Inflammatory macrophage treated with lipopolysaccharide for 1 hour (primary cell): ENCODE measurements at places on chromosomes 12 and 14.

- no peak for DNase-seq
Observed at GRCh38 chr14:75877292-75877691, 104.5 kb downstream of the TGFB3 start.

DNA sequence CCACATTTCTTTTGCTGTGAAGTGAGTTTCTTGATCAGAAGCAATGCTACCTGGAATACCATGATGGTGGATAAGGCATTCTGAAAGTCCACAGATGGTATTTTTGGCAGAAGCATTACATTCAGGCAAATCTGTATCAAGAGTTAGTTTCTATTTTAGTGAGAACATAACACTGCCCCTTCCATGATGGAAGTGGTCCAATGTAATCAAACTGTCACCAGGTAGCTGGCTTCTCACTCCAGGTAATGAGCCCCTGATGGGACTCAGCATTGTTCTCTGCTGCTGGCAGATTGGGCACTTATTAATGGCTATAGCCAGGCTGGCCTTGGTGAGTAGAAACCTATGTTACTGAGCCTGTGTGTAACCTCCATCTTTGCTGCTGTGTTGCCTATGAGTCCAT lies 80.7 kb downstream of the KCNA5 start:
- DNase-seq, result no peak

DNA sequence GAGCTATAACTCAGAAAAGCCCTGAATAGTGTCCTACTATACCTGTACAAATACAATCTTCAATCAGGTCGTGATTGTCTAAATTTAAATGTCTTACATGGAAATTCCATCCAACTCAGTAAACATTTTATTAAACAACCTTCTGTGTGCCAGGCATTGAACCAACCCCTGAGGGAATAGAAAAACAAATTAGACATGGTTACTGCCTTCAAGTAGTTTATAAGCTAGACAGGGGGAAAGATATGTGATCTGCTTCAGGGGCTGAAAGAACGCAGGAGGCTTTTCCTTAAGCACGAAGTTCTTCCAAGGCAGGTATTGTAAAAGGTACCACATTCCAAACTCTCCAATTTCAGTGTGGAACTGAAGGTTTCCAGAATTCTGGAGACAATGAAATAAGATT lies 39.7 kb upstream of the STAB2 start:
- no peak for DNase-seq

DNA sequence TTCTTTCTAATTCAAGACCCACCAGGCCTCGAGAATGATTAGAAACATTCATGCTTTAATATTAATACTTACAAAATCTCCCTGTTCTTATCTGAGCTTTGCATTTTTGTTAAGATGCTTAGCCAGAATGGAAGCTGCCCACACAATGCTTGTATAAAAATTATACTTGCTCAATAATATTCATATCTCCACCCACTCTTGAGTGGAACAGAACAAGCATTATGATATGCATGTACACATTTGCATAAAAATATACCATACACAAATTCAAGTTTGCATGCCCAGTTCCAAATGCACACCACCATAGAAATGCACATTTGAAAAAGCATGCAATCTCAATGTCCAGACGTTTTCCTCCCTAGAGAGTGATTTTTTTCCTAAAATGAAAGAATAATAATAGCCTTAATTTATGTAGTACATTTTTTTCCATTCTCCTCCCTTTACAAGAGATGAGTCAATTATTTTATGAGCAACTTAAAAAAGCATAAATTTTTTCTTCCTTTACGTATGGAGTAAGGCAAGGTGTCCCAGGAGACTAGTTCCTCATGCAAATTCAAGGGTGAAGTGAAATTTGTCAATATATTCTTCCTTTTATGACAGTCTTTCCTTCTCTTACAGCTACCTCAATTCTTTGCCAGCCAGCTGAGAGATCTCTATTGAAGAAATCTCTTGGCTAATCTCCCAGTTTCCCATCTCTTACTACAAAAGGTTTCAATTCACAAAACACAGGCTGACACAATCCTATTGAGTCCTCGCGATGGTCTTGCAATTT lies 313.1 kb upstream of the GARIN6 start:
- DNase-seq, result no peak

- no peak for DNase-seq
Observed at GRCh38 chr12:93507165-93507564, 39.9 kb downstream of the MRPL42 start.

GRCh38 chr12:59329462-59329861 lies 266.4 kb upstream of the SLC16A7 start:
- no peak for DNase-seq
